ENCODE measurements at places on chromosomes 2 and 18.

GRCh38 chr2:241248897-241249296, 60.4 kb downstream of the ANO7 start:
- DNase-seq: no peak

GRCh38 chr2:239936838-239937581, 88.1 kb downstream of the NDUFA10 start:
- no peak for DNase-seq

GRCh38 chr2:209985874-209986273, 16.6 kb upstream of the RPE start:
- no peak for DNase-seq

DNA sequence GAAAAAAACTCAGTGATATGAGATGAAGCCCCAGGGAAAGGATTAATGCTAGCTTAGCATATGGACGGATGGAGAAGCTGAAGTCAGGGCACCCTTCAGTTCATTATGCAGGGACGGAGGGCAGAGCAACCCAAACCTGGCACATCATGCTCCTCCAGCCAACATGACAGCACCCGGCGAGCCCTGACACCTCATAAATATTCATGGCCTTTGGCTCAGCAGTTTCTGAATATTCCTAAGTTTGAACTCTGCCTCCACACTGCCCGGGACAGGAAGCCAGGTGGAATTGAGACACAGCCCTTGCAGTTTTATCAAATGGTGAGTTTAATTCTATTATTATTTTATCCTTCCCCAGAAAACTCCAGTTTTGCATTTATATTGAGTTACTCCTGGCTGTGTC, 87.3 kb upstream of the SH3BP4 start:
- DNase-seq: no peak

GRCh38 chr2:134718023-134718816, 580 bp downstream of the TMEM163 start:
- DNase-seq: peak; percentile 56

GRCh38 chr2:20148923-20149702, 75.8 kb downstream of the SDC1 start:
- DNase-seq: no peak

GRCh38 chr2:78318275-78318674, 707.2 kb upstream of the REG3G start:
- DNase-seq: no peak

DNA sequence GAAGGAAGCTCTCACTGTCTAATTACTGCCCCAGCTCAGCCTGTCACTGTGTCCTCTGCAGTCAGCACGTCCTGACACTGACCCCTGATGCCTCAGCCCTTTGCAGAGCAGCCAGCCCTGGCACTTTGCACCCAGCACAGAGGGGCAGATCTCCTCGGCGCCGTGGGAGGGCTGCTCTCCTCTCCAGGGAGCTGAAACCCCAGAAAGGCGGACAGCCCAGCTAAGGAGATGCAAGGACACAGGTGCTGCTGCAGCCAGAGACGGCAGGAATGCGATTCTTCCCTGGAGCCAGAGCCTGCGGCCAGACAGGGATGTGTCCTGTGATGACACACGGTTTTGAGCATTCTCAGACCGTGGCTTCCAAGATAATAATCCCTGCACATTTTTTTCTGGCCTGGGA, 34.5 kb upstream of the SIX3 start:
- no peak for DNase-seq

GRCh38 chr2:39642051-39642718, 23.5 kb upstream of the TMEM178A start:
- no peak for DNase-seq

DNA sequence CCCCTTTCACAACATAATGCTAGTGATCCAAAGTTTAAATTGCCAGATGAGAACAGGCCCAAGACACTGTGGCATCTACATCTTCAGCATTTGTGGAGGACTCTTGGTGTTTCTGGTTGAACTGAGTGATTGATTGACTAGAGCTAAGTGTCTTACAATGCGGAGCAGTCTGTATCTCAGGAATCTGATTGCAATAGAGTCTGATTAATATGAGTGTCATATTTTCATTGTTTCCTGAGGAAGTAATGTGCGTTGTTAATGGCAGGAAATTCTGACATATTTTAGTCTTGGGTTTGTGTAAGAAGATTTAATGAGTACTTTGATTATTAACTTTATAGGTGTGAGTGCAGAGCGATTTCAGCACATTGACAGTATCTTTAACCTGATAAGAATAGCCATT, 82.0 kb upstream of the PROKR1 start:
- no peak for DNase-seq

DNA sequence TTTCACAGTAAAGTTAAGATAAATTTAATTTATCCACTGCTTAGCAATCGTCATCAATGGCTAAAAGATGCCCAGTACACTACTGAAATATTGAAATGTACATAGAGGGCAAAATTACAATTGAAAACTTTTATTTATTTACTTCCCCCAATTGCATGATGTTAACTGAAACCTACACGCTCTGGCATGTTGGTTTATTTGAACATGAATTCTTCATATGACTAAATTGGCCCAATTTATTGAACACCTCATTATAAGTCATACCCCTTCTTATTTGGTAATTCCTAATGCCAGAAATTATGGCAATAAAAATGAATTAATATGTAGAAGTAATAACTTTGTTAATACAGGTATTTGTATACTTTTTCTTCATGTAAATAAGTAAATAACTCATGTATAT, 183.0 kb upstream of the ZC3H15 start:
- DNase-seq: no peak

DNA sequence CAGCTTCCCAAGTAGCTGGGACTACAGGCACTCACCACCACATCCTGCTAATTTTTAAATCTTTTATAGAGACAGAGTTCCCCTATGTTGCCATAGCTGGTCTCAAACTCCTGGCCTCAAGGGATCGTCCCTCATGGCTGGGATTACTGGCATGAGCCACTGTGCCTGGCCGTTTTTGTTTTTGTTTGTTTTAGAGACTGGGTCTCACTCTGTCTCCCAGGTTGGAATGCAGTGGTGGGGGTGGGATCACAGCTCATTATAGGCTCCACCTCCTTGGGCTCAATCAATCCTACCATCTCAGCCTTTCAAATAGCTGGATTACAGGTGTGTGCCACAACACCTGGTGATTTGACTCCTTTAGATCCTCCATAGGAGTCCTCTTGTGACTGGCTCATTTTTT, 19.5 kb upstream of the ZDBF2 start:
- DNase-seq: no peak

- DNase-seq: no peak
Observed at GRCh38 chr2:109030870-109031475, 42.0 kb upstream of the EDAR start.

Data from mesothelial cell of epicardium (in vitro differentiated cells).